Renal cortical epithelial cell (primary cell): ENCODE measurements at places on chromosomes 4 and X.

DNA sequence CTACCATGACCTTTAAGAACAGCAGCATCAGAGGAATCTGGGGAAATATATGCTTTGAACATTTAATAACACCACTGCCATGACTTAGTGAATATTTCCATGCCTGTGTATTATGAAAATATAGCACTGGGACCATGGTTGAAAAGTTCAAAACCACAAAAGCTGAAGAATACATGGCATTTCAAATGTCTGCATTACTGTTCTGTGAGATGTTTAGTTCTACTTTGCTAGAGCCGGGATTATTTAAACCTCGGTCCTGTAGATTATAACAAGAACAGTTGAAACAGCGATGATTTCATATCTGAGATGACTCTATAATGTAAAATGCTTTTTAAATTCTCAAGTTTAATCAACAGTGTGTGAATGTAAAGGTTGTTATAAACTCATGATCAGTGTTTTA lies 126.7 kb upstream of the AGA start:
- DNase-seq = no peak

DNA sequence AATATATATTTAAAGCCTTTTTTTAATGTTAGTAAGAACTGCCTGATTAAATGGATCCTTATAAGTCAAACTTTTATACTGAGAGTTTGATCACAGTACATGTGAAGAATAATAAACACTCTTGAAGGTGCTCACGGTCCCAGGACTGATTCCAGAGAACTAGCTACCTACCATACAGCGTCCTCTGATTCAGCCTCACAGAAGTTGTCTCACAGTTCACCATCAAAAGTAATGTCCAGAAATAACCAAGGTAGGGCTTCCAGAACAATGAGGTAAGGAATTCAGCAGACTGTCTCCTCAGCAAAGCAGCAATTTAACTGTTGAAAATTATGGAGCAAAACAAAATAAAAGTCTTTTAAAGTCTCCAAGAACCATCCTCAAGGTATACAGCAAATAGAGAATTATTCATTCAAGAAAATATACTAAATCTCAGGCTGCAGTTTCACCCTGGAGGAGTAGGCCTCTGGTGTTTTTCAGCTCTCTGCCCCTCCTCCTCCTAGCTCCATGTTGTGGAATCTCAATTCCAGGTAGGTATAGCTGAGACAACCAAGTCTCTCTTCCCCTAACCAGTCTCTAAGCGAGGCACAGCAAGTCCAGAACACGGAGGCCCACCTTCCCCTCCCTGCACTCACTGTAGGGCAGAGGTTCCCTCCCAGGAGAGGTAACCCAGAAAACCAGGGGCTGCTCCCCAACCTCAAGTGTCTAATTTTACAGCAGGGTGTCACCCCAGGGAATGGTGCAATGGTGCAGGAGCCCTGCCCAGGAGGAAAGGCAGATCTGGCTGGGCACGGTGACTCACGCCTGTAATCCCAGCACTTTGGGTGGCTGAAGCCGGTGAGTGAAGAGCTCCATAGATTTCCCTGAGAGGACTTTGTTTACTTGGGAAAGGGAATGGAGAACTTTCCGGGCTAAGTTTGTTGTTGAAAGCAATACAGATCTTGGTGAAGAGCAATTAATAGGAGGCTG lies 28.6 kb downstream of the FAM241A start:
- peak; percentile 11 for DNase-seq

DNA sequence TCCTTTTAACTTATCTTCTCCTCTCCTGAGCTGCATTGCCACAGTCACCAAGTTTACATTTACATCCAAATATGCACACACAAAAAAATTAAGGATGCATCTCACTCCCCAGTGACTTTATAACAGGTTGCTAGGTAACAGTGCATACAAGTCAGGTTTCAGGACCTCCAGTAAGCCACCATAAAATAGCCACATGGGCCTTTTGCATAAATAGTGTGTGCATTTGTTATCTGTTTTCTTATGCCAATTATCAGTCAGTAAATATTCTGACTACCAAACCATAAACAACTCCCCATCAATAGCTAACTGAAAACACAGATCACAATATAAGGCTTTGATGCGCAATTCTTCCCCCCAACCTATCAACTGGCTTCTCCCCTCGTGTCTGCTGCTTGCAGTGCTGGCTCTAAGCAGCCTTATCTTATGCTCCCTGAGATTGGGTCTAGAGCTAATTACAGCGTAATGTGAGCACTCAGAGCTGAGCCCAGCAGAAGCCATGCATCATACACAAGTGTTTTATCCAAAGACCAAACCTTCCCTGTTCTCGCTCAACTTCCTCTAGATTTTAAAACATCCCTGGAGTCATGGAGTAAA lies 55.4 kb downstream of the ZNF827 start:
- DNase-seq = no peak

DNA sequence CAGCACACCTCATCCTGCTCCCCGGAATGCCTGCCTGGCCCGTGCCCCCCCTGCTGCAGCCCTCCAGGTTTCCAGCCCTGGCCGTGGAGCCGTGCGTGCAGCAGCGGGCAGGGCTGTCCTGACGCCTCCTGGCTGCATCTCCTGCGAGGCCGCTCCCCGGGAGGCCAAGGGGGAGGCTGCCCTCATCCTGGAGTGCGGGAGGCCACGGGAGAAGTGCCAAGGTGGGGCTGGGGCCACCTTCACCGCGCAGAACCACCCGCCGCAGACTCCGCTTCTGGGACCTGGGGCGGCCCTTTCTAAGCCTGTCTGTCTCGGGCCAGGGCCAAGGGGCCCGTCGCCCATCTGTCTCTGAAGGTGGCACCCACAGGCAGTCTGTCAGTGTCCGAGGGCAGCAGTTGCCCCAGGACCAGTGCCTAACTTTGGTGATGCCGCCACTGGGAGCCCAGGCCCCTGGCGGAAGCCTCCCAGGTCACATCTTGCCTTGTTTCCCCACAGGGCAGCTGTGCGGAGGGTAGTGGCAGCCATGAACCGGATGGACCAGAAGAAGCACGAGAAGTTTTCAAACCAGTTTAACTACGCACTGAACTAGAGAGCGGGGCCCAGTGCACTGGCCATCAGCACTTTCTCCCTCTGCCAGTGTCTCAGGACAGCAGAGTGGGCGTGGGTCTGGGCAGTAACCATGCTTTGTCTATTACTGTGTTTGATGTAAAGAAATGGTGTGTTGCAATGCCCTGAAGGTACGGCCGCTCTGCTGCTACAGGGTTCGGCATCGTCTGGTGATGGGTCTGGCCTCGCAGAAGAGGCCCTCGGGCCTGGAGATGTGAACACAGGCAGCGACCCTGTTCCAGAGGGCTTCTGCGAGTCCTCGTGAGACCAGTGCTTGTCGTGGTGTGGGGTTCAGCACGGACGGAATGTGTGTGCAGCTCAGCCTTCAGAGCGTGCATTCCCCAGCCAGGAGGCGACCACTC lies 20.6 kb downstream of the NKX1-1 start:
- no peak for DNase-seq

DNA sequence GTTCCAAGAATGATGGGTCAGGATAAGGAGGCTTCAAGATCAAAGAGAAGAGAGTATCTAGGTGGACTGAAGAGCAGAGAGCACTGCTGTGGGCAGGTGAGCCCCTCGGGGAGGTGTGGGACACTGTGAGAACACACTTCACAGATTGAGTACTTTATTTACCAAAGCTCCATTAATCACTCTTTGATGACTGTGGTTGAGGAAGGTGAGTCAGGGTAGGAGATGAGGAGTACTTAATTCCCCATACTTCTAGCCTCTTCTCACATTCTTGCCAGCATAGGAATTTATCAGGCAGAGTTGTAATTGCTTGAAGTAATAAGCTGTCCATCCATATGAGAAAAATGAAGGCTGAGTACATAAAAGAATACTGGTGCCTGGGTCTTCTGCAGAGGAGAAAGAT lies 375.3 kb downstream of the PCDH10 start:
- peak; percentile 11 for DNase-seq

DNA sequence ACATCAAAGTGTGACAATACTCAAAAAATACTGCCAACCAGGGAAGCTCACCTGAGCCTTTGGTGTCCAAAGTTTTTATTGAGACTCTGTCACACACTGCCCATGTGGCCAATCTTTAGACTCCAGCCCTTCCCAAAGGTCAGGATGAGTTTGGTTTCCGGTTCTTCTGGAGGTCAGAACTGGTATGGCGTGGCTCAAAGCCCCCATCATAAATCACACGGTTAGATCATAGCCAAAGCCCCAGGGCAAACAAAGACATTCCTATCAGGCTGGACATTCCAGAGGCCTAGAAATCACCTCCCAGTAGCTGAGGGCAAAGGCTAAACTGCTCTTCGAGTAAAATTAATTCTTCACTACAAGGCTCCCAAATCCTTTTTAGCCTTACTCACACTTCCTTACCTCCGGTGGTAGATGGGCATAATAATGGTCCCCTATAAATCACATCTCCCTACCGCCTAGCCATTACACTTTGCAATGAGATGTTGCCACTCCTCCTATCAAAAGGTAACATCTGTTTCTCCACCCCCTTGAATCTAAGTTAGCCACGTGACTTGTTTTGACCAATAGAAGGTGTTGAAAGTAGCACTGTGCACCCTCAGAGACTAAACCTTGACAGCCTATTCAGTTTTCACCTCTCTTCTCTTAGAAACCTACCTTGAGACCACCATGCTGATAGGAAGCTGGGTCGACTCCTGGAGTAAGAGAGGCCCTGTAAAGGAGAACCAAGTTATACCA lies 137.8 kb upstream of the DUSP21 start:
- peak; percentile 61 for DNase-seq

GRCh38 chrX:389021-389441 lies 2.3 kb upstream of the PPP2R3B start:
- no peak for DNase-seq

- DNase-seq = no peak
Observed at GRCh38 chr4:67512501-67512900, 32.8 kb downstream of the CENPC start.

DNA sequence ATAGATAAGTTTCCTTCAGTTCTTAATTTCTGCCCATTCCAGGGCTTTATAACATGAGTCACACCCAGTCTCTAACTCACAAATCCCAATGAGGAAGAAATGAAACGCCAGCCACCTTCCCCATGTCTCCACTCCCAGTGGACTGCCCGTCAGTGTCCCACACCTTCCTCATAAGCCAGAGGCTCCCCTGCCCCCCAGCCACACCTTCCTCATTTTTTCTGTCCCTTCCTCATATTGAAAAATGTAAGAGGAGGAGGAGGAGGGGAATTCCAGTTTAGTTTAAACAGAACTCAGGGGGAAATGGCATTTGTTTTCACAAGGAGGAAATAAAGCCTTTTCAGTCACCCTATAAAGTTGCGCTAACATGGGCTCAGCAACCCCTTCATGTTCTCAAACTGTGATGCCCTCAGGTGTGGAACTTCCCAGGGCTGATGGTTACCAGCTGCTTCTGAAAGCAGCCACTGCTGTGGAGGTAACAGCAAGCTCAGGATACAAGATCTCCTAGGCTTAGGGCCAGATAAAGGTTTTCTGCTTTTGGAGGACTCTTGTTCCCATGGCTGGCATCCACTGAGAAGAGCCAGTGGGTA lies 97.8 kb downstream of the PARM1 start:
- no peak for DNase-seq

GRCh38 chr4:182806259-182807252 lies 110.6 kb downstream of the DCTD start:
- peak; percentile 7 for DNase-seq

GRCh38 chrX:48779399-48779798 lies 7.0 kb upstream of the GATA1 start:
- no peak for DNase-seq

- no peak for DNase-seq
Observed at GRCh38 chr4:159069922-159070321, 33.0 kb upstream of the RAPGEF2 start.

DNA sequence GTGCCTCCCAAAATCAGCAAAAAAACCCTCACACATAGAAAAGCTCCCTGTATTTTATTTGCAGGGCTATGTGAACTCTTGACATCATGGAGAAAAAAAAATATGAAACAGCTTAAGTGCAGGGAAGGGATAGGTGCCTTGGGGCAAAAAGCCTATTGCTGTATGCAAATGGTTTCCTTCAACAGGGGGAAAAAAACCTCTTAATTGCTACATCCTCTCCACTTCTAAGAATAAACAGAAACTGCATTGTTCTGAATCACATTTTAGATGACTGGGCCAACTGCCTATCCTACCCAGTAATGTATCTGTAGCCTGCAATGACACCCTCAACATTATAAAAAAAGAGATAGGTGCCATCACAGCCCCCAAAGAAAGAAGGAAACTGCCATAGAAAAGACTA lies 229.4 kb upstream of the GALNTL6 start:
- peak; percentile 33 for DNase-seq
